ENCODE measurements at places on chromosomes 12 and 14.

DNA sequence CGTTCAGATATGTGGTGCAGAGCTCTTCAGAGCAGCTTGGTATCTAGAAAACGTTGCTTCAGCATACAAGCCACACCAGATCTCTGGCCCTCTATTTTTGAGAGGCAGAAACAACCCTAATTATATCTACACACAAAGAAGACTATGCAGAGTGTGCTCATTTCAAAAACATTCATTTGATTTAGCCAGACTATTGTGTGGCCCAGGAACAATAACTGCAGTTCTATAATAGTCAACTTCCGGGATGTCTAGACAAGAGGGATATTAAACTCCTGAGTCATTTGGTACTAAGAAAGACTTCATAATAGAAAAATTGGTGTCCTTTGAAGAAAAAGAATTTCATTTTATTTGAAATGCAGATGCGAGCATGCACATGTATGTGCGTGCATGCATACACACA lies 153.8 kb downstream of the PELI2 start:
- no peak for DNase-seq

- no peak for DNase-seq
Measured at GRCh38 chr12:94218233-94218632, 69.9 kb downstream of the PLXNC1 start.

DNA sequence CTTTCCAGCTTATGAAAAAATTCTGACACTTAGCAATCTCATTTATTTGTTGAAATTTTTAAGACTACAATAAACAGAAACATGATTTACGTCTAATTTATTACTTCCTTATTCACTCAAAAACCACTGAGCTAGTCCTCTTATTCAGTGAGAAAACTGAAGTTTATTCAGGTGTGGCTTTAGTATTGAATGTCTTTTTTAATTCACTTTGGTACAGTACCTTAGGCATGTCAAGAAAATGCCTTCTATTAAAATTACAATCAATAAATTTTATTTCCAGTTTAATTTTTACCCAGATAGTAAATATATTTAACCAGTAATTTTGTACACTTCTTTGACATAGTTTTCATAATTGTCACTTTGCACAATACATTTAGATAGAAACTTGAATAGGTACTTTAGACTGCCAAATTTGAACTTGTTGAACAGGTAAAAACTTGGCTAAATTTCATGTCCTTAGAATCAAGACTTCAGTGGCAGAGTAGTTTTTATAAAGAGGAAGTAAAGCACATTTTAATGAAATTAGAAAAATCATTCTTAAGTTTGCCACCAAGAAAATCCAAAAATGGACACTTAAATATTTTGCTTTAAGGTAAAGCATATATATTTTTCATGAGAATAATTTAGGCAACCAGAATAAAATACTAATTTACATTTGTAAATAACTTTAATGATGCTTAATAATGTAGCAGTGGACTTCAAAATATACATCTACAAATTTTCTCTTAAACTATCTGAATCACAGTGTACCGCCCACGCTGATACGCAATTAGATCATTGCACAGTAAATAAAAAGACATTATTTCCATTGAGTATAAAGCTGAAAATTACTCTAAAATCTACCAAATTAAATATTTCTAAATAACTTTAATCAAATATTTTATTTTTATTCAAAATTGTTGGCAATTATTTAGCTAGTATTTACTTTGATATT lies 159.1 kb downstream of the RASSF9 start:
- no peak for DNase-seq

GRCh38 chr12:108724054-108724889 lies 7.0 kb downstream of the CORO1C start:
- peak; percentile 55 for DNase-seq

DNA sequence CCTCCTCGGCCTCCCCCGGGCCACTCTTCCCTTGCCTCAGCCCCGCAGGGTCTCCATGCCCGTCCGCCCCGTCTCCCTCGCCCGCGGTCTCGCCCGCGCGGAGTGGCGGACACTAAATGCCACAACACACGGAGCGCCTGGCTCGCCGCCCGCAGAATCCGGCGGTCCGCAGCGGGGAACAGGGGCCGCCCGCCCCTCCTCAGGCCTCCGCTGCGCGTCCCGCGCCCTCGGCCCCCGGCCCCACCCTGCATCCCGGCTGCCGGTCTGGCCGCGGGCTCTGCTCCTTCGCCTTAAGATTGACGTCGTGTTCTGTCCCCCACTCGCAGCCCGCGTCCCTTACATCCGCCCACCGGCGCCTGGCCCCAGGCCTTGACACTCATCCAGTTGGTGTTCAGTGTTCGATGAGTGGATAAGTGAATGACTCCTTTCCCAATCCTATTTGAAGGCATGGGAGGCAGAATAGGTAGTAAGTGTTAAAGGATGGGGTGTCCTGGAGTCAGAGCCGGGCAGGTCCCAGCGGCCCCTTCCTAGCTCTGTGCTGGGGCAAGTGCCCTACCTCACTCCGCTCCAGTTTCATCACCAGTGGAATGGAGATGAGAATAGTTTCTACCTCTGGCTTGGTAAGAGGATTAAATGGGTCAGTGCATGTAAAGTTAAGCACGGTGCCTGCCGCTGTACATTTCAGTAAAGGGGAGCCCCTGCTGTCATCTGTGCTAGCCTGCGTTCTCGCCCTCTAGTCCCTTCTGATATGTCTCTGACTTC lies 622 bp downstream of the TECPR2 start:
- peak; percentile 65 for DNase-seq

GRCh38 chr12:116390401-116391335 lies 113.2 kb upstream of the MED13L start:
- no peak for DNase-seq

DNA sequence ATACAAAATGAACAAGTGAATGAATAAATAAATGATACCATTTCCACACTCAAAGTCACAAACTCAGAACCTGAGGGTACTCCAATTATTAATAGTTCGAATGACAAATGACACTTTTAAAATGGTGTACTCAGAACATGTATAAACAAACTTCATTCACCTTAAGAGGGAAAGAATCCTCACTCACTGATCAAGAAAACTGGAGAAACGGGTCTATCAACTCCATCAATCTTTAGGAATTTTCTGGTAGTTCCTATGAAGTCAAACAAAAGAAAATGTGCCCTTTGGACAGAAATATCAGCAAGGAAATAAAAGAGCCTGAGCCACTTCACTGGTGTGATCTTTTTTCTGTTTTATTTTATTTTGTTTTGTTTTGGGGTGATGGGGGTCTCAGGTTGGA lies 5.2 kb upstream of the NRDE2 start:
- DNase-seq = no peak

DNA sequence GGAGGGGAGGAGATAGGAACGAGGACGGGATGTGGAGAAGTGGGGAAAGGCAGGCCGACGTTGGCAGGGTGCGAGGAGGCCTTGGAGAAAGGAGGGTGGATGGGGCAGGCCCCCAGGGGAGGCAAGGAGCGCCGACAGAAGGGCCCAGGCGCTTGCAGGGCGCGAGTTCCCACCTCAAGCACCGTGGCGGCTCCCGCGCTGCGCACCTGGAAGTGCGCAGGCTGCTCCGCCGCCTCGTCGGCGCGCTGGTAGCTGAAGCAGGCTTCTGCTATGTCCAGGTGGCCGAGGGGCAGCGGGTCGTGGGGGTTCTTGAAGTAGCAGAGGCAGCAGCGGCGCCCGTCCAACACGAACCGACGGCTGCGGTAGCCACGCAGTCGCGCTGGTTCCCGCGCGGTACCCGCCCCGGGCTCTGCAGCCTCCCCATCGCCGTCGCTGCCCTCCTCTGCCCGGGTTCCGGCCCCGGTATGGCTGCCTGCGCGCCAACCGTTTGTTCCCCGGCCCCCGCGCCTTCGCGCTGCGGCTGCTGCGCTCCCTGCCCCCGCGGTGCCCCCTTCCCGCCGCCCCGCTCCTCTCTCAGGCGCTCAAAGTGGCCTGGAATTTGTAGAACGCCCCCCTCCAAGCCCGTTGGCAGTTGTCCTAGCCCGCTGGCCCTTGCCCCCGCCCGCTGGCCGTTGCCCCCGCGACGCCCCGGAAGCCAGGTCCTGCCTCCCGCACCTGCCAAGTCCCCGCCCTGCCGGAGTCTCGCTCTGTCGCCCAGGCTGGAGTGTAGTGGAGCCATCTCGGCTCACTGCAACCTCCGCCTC lies 1.1 kb upstream of the ACTR6 start:
- DNase-seq = peak; percentile 90

DNA sequence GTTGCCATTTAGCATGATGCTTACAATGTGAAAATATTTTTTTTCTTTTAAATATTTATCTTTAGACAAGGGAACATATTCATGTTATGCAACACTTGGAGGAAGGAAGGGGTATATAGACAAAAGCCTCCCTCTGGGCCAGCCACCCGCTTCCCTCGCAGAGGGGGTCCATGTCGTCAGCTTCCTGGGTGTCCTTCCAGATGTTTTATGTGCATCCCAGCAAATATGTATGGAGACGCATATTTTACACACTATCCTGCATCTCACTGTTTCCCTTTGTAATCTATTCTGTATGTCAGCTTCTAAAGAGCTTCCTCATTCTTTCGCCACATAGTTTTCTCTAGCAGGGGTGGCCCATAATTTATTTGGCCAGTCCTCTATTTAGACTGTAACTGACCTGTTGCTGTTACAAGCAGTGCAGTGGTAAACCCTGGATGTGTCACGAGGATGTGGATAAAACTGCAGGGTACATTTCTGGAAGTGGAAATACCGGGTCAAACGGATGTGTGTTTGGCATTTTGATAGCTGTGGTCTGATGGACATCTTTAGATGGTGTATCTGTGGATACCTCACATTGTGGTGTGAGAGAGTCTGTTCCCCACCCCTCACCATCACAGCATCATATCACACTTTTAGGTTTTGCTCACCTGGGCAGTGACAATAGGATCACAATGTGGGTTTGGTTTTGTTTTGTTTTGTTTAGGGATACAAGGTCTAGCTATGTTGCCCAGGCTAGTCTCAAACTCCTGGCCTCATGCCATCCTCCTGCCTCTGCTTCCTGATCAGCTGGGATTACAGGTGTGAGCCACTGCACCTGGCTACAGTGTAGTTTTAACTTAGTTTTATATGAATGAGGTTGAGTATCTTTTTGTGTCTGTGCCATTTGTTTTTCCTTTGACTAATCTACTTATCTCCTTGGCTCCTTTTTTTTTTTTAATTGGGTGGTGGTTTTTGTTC lies 31.6 kb downstream of the FAM222A start:
- peak; percentile 60 for DNase-seq

- no peak for DNase-seq
Measured at GRCh38 chr12:74719447-74719846, 181.8 kb downstream of the ATXN7L3B start.

DNA sequence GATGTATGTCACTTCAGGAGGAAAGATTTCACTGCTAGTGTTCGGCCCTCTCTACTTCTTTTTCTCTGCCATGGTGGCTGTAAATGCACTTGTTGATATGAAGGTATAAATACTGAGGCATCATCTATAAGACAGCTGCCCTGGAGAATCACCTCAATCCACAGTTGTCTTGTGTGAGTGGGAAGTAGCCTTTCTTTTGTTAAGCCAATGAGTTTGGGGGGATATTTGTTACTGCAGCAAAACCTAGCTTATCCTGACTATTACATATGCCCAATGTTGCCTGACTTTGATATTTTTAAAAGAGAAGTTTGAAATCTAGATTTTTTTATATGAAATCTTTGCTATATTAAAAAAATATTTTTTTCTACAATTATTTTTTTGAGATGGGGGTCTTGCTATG lies 3.3 kb upstream of the JDP2 start:
- DNase-seq = no peak

DNA sequence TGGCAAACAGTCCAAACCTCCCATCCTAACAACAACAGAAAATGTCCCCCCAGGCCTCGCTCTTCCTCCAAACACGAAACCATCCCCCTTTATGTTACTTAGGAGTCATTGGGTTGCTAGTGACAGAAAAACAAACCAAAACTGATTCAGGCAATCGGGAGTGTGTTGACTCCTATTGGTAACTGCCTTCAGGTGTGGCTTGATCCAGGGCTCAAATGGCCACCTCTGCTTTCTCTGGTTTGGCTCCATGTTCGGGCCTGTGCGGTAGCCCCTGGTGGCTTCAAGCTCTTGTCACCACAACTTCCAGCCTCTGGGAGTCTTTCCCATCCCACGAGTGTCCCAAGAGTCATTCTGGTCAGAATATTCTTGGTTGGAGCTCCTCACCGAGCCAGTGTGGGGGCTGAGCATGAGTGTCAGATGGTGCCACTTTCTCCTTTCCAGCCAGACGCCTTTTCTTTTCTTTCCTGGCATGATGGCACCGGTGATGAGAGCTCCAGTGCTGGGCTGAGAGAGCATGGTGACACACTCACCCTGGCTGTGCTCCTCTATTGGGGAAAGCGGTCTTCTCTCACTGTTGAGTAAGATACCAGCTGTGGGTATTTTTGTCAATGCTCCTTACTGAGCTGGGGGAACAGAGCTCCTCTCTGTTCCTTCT lies 38.6 kb downstream of the NOC4L start:
- no peak for DNase-seq

- DNase-seq = peak; percentile 87
Measured at GRCh38 chr12:124389725-124390441, 95.0 kb downstream of the RFLNA start.

- DNase-seq = no peak
Measured at GRCh38 chr12:24240707-24241106, 291.2 kb upstream of the SOX5 start.

- peak; percentile 15 for DNase-seq
Measured at GRCh38 chr12:77724367-77724957, 106.2 kb upstream of the NAV3 start.

GRCh38 chr12:106238146-106238545 lies 9.7 kb downstream of the CKAP4 start:
- no peak for DNase-seq

DNA sequence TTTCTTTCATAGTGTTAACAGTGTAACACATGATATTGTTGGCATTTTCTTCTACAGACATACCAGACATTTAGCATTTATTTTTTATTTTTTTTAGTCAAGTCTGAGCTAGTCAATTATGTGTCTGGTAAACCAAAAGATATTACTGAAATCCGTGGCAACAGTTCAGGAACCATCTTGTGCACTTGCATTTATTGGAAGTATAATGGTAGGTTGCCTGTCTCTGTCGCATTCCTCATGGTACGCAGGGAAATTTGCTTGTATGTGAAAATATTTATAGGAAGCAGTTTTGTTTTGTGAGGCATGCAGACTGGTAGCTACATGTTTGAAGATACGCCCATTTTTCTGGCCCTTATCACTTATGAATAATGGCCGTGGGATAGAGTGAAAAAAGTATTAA lies 186.1 kb upstream of the SLC38A2 start:
- DNase-seq = no peak

- peak; percentile 63 for DNase-seq
Measured at GRCh38 chr12:12564911-12565310, 2.2 kb upstream of the DUSP16 start.

GRCh38 chr12:101299931-101300330 lies 20.0 kb downstream of the UTP20 start:
- DNase-seq = no peak

GRCh38 chr12:41624571-41624970 lies 436.5 kb downstream of the PDZRN4 start:
- no peak for DNase-seq

- no peak for DNase-seq
Measured at GRCh38 chr12:66242311-66242710, 53.3 kb downstream of the IRAK3 start.
